Activated T-helper 2 cell treated with anti-CD3 and anti-CD28 coated beads, Interferon-gamma antibody, Interleukin-2, Interleukin-4, amounts not matched to agents 10 μg/mL and 5 μg/mL and 100 μg/mL, durations not matched to agents 14 hours and 24 hours and 36 hours (primary cell): ENCODE measurements at places on chromosomes 1 and 21. TPM values are rescaled to one million over a fixed set of nuclear protein-coding genes. Genes with fewer than 3 reads are reported as not detected.
A peak's percentile ranks its signal among the peaks of the same experiment; 100 is the strongest.

DNA sequence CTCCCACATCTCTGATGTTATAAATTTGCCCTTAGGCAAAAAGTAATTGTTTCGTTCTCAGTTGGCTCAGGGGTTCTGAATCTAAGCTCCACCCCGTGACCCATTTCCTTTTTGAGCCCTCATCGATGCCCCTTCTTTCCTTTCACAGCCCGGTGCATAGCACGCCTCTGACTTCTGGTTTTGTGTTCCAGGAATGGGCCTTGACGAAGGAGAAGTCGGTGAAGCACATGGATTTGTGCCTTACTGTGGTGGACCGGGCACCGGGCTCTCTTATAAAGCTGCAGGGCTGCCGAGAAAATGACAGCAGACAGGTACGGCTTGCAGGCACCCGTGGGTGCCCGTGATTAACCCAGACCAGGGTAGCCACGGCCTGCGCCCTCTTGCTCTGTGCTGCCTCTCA, 151.9 kb downstream of the PGBD5 start:
- no peak for DNase-seq

DNA sequence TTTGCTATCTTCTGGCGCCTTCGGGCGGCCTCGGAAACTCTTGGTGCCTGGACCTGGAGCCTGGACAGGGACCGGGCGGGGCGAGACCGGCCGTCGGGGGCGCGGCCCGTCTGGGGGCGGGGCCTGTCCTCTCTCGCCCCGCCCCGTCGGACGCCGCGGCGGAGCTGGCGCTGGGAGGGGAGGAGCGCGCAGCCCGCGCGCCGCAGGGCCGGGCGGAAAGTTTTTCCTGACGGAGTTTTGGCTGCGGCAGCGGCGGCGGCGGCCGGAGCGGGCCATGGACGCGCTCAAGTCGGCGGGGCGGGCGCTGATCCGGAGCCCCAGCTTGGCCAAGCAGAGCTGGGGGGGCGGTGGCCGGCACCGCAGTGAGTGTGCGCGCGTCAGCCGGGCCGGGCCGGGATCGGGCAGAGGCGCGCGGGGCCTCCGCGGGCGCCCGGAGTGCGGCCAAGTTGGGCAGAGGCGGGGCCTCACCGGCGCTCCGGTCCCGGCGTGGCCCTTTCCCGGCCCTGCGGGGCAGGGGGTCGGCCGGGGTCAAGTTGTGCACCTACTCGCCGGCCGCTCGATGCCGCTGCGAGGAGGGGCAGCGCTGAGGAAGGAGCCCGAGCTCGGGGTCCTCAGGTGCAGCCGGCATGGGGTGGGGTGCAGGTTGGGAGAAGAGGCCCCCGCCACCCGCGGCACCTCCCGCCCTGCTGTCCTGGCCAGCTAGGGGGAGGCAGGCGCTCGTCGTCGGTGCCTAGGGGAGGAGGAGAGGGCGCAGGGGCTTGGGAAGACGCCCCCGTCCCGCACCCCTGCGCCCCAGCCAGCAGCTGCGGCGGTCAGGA, at the start of gene LDLRAP1:
TSS of gene LDLRAP1 (plus strand) at position 182 of the 818 bp plus-strand sequence. CDS start at position 275, 93 bp downstream.
- DNase-seq = peak; percentile 48

DNA sequence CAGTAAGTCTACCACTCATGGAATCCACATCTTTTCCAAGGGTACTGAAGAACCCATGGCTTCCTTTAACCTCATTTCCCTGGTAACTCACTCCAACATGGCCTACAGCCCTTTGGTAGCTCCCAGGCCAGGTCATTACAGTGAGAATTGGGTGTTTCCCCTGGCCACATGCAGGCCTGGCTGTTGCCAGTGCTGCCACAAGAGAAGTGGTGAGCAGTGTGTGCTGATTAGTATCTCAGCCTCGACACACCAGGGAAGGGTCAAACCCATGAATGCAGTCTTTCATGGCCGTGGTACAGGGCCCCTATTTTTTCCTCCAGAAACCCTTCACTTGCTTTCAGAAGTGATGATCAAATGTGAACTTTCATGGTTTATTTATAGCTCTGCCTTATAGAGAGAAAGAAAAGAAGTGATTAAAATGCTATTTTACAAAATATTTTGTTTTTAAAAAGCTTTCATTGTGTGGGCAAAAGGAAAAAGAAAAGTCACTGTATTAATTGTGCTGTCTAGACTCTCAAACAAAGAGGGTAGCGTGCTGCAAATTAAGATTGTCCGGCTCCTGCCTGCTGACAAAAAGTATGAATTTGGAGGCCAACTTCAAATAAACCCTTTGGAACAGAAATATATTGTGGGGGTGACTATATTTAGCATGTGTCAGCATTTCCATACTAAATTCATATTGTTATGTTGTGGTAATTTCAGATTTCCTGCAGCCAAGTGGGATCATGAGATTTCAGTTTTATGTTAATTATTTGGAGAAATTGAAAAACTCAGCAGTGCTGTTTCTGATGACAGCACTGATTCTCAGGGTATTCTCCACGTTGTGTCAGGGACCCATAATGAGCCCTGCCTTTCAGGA, 62.0 kb upstream of the HOOK1 start:
- DNase-seq = no peak

DNA sequence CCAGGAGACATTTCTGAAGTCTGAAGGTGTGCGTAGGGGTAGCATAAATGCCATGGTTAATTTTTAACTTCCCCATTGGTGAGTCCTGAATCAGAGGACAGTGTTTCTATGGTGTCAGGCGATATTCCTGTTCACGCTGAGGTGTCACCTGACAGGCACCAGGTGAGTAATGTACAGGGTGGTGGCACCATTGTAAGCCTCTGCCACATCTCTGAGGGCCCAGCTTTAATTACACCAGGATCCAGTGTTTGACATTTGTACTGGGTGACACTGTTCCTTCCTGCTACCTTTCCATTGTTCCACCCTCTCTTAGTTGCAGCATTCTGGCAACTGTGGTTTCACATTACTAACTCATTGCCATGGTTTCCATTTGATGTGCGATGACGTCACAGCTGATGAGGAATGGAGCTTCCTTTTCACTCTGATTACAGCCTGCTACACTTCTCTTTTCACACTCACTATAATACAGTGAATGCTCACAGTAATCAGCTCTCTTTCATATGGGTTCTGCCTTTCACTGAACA, 40.6 kb upstream of the MARK1 start:
- peak; percentile 12 for DNase-seq

DNA sequence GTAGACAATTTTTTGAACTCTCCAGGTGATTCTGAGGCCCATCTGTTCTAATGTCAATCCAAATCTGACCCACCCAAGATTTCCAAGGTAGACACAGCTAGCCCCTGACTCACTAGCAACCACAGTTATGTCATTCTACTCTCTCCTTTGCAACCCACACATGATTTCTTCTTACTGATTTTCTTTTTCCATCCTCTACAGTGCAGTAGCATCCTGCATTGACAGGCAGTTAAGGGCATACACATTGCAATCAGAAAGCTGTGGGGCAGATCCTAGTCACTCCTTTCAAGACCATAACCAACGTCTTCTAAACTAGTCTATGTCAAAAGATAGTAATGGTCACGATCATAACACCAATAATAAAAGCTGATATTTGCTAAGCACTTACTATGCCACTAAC, 54.2 kb downstream of the JAK1 start:
- DNase-seq = no peak

DNA sequence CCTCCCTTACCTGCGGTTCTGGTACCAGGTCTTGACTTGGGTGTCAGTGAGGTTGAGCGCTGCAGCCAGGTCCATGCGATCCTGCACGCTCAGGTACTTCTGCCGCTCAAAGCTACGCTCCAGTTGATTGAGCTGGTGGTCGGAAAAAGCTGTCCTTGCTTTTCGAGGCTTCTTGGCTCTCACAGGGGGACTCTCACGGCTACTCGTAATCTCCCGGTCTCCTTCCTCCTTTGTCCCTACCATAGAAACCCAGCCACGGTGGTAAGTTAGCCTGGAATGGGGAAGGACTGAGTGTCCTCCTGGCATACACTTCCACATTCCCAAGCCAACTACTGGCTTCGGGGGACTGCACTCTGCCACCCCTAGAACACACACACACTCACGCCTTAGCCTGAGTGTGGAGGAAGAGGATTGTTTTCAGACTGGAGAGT, 2.6 kb downstream of the BARHL2 start:
- DNase-seq = no peak

The F13B gene
- not detected in 2 replicates for total RNA-seq

The IQCC gene
- 5.0 and 5.4 TPM in 2 replicates for total RNA-seq

The ADPRS gene
- 33.6 and 35.3 TPM in 2 replicates for total RNA-seq
